ENCODE measurements at places on chromosomes 12 and 14.

DNA sequence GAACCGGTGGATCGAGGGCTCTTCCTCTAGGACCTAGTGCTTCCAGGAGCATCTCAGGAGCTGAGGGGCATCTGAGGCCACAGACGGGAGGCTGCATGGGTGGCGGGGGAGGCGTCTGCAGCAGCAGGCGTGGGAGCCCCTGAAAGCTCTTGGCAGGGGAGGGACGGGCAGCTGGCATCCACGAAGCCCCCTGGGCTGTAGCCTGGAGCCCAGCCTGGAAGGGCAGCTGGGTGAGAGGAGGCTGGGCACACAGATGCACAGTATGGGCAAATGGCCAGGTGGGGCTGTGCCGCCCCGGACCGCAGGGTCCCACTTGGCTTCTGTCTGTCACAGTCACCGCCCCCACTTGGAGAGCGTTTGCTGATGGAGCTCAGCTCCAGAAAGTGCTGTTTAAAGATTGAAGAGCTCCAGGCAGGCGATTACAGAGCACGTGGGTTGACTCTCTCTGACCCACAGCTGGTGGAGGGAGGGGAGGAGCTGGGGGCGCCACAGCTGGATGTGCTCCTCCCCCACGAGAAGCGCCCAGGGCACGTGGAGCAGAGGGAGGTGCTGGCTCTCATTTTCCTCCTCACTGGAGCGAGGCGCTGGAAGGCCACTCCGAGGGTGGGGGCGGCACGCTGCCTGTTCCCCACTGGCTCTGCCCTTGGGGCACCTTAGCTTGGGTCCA lies 155.0 kb upstream of the C14orf180 start:
- no peak for DNase-seq

- DNase-seq, result no peak
Measured at GRCh38 chr12:111166779-111167540, 201.9 kb downstream of the PHETA1 start.

DNA sequence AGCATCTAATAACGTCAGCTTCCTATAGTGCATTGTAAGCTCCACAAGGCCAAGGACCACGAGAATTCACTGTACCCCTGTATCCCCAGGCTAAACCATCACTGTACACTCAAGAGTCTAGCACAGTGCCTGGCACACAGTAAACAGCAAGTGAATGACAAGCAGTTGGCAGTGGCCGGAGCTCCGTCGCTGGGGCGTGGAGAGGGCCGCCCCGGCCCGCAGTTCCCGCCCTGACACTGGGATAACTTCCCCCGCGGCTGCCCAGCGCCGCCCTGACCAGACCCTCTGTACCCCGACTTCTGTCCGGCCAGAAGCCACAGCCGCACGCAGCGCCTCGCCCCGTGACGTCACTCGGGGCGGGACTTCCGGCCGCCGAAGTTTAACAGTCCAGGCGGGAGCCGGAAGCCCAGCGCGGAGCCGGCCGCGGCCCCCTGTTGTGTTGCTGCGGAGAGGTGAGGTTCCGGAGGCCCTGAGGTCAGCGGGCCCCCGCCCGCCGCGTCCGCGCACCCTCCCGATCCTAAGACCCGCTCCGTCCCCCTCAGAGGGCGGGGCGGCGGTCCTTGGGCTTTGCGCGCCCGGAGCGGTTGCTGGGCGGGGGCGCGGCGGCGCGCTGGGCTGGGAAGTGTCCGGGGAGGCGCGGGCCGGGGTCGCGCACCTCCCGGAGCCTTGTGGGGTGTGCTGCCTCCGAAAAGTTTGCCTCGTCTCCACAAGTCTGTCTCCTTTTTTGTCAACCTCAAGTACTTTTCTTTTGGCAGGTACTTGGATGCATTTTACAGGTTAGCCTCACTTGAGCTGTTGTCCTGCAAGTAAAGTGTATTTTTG lies at the start of gene NEDD1:
Gene NEDD1, plus strand, starts transcription at position 409 of the 822 bp plus-strand sequence. CDS start 2,503 bp downstream, outside the sequence.
- peak; percentile 72 for DNase-seq

DNA sequence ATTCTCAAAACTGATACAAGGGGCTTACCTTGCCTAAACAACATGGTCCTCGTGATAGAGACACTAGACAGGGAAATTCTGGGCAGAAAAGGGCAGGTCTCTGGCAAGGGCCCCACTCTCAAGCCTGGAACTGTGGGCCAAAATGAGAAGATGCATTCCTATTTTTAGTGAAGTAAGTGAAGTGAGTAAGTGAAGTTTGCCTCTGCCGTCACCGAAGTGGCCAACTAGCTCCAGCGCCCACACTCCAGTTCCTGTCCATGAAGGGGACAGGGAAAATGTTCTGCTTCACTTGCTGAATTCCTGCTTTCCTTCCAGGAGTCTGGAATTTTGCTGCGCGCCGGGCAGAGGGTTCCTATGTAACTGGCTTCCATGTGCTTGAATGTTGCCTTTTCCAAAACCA lies 1035.6 kb upstream of the TMEM132C start:
- DNase-seq, result no peak

- no peak for DNase-seq
Measured at GRCh38 chr14:50647753-50648152, 20.4 kb downstream of the SAV1 start.

DNA sequence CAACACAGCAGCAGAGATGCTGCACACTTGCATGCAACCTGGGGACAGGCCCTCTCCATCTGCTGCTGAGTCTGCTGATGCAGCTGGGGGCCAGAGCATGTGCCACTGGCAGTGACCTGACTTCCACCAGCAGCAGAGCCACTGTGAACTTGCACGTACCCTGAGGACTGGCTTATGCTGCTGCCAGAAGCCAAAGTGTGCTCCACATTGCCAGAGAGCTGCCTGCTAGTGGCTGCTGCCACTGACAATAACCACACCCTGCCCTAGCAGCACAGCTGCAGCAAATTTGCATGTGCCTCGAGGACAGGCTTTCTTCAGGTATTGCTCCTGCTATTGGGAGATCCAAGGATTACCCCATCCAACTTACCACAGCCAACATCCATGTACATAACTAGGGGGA lies 4.5 kb upstream of the PRR4 start:
- no peak for DNase-seq

DNA sequence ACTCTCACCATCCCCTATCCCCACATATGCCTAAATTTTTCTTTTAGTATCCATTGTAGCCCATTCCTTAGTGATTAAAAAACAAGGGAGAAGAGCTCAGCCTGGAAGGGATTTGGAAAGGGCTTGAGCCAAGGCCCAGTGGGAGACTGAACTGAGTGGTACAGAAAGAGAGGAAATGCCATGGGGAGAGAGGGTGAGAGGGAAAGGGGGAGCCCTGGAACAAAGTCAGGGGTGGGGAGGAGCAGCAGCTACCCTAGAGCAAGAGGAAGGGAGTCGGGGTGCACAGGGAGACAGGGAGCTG lies 2.6 kb upstream of the ATN1 start:
- no peak for DNase-seq

GRCh38 chr12:131313635-131314034 lies 359.9 kb downstream of the ADGRD1 start:
- no peak for DNase-seq

GRCh38 chr12:42793166-42793565 lies 203.6 kb upstream of the PRICKLE1 start:
- no peak for DNase-seq

- DNase-seq, result peak; percentile 59
Measured at GRCh38 chr14:93231129-93231979, 24.3 kb downstream of the UBR7 start.

DNA sequence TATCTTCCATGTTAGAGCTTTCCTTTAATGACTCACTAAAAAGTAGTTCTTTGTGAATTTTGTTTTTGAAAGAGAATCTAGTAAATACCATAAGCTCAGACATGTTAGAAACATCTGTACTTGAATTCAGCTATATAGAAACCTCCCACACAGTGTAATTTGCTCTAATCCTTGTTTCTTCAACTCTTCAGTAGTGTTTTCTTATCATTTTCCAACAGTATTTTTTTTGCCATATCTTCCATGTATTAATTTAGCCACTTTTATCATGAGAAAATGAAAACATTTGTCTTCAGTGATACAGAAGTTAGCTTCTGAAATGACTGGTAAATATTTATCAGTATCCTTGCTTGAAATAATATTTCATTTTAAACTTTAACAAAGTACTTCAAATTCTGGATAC lies 73.6 kb downstream of the ARID2 start:
- DNase-seq, result no peak

DNA sequence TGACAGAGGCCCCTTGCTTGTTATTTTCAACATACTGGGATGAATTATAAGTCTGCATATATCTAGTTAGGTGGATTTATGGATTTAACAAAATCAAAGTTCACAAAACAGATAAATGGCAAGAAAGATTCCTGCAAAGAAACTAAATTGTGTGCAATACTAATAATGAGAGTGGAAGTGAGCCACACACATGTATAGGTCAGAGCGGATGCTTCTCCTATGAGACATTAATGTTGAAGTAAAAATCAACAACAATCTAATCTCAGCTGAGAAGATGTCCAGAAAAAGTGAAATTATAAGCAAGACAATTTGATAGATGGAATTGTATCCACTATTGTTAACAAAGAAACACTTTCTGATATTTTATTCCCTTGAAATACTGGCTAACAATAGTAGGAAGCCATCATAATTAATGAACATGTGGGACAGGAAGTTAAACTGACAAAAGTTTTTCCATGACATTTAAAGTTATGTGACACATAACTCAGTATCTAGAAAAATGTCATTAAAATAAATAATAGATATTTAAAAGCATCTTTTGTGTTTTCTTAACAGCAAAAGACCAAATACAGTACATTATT lies 39.7 kb downstream of the RAD51B start:
- DNase-seq, result no peak

DNA sequence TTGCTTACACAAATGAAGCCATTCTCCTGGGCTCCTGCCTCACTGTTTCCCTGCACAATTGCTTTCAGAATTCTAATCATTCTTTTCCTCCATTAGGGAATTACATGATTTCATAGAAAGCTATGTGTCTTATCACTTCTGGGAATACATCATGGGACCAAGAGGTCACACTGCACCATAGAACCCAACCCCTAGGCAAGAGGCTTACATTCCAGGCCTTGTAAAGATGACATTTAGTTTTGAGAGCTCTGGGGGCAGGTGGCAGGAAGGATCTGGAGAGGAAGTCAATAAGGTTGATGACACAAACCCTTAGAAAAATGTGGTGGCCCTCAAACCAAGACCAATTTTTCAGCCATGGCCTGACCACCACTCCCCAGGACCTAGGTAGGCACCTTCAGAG lies 57.1 kb downstream of the NUAK1 start:
- DNase-seq, result no peak

DNA sequence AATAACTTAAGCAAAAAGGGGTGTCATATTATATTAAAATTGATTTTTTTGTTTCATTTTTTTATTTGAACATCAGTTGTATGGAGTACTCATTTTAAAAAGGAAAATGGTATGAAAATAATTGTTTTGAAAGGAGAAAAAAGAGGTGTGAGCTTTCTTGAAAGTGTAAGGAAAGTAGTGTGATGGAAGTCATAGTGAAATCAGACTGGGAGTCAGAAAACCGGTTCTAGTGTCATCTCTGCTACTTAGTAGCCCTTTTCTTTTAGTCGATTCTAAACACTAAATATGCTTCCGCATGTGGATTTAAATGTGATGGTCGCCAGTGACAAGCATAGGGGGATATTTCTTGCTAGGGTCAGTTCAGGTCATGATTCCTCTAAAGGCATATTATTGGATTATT lies 1.8 kb upstream of the DYRK2 start:
- DNase-seq, result no peak

- no peak for DNase-seq
Measured at GRCh38 chr12:124036171-124036598, 63.2 kb downstream of the ZNF664 start.

DNA sequence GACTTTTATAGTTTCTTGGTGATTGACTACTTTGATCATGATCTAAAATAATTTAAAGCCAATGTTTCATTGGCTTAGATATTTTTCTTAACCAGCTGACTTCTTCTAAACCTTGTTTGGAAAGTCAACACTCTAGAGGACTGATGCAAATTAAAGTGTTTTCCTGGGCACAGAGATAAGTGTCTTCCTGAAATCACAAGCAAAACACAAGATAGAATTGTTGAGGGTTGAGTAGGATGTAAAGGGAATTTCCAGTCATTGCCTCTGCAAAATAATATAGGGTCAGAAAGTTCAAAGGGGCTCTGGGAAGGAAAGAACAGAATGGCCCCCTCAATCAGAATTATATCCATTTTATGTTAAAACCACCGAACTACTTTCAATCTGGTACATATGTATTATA lies 156.3 kb upstream of the LRIG3 start:
- no peak for DNase-seq

DNA sequence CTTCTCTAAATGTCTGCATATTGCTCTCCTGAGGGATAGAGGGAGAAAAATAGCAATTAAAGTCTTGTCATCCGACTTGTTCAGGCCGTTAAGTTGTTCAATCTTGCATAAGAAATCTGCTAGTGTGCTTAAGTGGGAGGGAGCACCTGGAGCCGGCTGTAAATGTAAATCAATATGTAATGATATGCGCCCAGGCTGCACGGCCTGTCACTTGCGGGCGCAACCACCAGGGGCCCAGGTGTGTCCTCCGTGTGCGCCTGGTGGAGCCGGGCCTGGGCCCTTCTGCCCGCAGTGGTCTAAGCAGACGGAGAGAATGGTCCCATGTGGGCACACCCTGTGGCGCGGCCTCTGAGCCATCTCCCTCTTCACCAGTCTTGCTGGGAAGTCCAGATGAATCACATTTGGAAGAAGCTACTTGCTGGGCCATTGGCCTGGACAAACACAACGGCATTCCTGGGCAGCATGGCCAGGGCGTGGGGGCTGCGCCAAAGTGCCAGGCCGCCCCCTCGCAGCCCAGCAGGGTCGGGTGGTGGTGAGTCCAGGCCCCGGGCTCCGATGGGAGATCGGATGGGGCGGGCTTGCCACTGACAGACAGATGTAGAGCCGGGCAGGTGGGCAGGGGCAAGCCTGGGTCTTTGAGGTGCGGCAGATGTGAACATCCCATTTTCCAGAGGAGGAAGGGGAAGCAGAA lies 193.3 kb upstream of the C14orf180 start:
- no peak for DNase-seq

- DNase-seq, result no peak
Measured at GRCh38 chr12:64036414-64036813, 185.7 kb downstream of the KICS2 start.

DNA sequence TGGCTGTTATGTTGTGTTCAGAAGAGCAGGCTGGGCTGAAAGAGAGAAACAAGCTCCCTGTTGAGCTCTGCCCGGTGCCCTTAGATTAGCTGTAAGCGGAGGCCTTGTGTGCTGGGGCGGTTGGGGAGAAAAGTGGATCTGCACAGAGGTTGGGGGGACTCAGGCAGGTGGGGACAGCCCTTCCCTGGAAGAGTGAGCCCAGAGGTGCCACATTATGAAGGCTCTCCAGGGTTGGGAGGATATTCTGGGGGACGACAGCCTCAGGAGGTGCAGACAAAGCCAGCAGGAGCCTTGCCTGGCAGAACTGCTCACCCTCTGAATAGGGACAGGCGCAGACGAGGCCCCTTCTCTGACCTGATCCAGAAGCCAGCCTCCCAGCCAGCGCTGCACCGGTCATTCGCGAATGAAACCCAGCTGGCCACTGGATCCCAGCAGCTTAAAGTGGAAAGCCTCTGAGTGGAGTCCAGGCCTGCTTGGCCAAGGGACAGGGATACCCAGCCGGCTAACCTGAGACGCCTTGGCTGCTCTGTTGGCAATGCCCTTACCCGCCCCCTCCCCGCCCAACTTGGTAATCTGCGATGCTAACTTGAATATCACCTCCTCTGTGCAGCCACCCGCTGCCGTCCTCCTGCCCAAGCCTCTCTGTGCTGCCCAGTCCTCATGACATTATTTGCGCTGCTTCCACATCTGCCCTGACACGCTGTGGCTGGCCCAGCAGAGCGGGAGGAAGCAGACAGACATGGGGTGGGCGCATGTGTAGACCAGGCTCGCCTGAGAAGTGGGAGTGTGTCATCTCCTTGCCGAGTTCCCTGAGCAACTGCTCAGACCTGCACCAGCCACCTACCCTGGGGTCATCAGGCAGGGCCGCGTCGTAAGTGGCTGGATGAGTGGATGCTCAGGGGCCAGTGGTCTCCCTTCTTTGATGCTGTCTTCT lies 5.6 kb downstream of the HIP1R start:
- DNase-seq, result peak; percentile 59

GRCh38 chr14:105477660-105478397 lies 3.2 kb downstream of the CRIP2 start:
- DNase-seq, result no peak

All from RWPE1 (cell line).